GOT3 (cell line): ENCODE measurements at places on chromosomes 4 and X.

- no peak for DNase-seq
These were observed 51.3 kb downstream of the RNF150 start for GRCh38 chr4:141081921-141082395.

- no peak for DNase-seq
These were observed 52.5 kb downstream of the MAGEB10 start for GRCh38 chrX:27860337-27860736.

DNA sequence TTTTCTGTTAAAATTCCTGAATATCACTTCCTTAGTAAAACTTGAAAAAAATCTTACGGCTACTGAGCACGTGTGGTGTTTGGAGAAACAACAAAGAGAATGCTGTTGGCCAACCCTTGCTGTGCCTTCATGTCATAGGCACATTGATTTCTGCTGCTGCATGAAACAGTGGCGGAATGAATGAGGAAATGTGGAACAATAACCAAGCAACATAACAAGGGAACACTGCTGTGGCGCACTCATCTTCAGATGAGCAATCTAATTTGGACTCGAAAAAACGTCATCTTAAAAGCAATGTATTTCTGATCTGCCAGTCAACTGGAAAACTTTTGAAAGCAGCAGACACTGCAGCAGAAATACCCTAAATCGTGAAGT is 51.4 kb downstream of the PROM1 start:
- no peak for DNase-seq

DNA sequence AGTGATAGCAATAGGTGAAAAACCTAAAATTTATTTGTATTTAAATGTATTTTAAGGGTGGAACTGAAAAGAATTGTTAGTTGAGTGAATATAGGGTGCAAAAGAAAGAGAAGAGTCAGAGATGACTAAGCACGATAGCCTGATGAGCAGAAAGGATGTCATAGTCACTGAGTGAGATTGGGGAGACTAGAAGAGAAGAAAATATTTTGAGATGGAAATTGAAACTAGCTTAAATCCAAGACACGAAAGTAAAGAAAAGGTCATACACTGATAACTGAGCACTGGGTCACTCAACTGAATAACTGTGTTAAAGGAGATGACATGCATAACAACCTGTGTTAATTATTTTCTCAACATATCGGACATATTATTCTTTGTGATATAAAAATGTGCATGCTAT is 55.5 kb downstream of the SPANXN4 start:
- DNase-seq = no peak

DNA sequence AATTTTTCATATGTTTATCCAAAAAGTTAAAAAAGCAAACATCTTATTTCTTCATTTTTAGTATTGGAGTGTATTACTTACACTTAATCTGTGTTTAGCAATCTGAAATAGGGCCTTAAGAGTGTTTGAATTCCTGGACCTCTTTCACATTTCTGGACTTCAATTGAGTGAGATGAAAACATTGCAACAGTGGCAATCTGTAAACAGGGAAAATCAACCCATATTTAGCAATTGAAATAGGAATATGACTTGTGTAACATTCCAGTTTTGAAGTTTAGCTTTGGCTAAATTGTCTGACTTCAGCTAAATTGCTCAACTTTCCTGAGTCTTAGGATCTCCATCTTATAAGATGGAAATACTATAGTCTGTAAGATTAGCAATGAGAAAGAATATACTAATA is 34.6 kb upstream of the FHL1 start:
- no peak for DNase-seq

DNA sequence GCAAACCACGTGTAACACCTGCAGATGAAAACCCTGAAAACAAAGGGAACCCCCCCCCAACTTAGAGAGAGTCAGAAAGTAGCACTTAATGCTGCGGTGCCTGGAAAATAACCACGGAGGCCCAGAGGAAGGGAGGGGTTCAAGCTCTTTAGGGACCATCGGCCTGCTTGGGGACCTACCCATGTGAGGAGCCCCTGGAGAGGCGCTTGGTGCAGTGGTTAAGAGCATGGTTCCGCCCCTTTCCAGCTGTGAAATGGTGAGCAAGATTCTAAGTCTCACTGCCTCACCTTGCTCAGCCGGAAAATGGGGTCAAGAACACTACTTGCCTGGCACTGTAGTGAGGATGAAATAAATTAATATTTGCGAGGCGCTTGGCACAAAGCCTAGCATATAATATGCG is 13.8 kb downstream of the SLC25A5 start:
- DNase-seq = no peak

DNA sequence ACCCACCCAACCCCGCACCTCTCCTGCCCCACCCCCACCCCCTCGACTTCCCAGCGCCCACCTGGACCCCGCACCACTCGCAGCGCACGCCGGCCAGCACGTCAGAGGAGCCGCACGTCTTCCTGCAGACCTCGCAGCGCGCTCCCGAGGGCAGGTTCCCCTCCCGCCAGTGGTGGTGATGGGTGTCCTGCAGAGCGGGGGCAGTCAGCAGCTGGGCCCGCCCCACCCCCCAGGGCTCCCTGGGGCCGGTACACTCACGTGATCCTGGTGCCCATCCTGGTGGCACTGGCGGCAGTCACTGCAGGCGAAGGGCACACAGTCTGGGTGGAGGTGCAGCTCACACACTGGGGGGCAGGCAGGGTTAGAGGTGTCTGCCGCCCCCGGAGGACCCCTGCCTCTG is 5.1 kb downstream of the DGKQ start:
- no peak for DNase-seq

- DNase-seq = no peak
These were observed 146.4 kb upstream of the EDNRA start for GRCh38 chr4:147334478-147334877.

- DNase-seq = no peak
These were observed 20.8 kb downstream of the RLIM start for GRCh38 chrX:74593593-74593992.
